Pons (tissue), 1 donor: ENCODE measurements at places on chromosomes 5 and 9.

DNA sequence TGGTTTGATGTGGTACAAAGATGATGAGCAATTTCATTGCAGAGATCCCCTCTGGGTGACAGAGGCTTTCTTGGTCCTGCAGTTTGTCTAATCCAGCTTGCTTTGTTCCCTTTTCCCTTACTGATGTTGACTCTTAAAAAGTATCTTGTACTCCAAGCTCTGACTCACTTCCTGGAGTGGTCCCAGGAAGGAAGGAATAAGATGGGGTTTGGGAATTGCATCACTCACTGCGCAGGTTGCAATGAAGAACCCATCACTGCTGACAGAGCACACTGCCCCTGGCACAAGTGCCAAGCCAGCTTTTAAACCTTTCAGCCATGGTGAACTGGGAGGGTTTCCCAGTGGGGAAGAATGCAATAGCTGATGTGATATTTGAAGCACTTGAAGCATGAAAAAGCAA lies 662.2 kb upstream of the CTNND2 start:
- DNase-seq = no peak

- DNase-seq = peak; percentile 32
Observed at GRCh38 chr5:69368458-69369339, 621 bp downstream of the AK6 start.

- DNase-seq = no peak
Observed at GRCh38 chr5:143427122-143427735, 23.7 kb upstream of the NR3C1 start.

DNA sequence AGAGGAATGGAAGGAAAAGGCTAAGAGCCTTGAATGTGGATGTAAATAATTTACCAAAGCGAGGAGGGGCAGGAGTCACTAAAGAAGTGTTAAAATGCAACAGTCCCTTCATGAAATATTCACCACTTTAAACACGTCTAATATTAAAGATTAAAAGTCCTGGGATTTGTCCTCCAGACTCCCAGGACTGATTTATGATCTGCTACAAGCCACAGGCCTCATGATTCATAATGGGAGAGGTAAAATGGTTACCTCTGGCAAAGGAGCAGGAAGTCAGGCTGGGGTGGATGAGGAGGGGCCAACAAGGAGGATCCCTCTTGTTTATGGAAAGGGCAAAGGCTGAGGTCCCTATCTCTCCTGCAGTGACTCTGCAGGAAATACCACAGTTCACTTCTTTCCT lies 292.4 kb downstream of the TRIM32 start:
- no peak for DNase-seq

DNA sequence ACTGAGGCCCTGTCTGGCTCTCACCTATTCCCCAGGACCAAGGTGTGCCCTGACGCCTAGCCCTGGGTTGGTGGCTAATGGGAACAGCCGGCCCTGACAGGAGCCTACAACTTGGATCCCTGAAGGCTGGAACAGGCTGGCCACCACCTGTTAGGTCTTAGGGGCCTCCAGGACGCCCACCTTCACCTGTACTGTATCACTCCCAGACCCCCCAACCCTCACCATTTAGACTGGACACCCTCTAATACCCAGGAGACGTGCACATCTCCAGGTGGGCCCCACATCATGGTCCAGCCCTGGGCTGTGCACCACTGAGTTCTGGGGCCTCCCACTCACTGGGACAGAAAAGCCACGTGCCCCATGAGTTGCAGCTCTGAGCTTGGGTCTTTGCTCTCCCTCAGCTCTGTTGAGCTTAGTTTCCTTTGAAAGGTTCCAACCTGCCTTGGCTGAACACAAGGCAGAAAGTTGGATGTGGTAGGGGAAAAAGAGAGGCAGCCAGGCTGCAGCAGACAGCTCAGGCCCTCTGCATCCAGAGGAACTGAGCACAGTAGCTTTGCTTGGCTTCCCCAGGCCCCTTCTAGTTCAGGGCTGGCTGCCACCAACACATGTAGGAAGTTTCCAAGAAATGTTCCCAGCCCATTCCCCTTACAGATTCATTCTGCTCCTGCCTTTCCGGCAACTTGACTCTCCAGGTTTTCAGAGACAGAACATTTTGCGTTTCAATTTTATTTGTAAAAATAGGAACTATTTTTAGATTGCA lies 116.8 kb upstream of the TBC1D2 start:
- peak; percentile 29 for DNase-seq

DNA sequence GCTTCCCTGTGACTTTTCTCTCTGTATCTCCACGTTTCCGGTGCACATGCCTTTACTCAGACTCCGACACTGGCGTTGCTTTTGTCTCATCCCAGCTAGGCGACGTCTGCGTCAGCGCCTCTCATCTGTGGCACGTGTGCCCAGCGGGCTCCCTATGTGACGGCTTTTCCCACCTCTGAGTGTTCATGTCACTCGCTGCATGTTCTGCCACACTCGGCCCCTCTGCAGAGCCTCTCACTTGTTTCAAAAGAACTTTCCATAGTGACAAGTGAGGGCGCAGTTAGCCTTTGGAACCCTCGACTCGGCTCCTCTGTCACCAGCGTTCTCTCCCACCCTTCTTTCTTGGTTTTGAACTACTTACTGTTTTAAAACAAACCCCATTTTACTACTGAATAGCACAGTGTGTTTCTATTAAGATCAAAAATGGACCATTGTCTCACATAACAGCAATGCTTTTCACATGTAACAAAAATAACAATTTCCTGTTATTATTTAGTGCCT lies 113.4 kb upstream of the CACNA1B start:
- peak; percentile 97 for DNase-seq

DNA sequence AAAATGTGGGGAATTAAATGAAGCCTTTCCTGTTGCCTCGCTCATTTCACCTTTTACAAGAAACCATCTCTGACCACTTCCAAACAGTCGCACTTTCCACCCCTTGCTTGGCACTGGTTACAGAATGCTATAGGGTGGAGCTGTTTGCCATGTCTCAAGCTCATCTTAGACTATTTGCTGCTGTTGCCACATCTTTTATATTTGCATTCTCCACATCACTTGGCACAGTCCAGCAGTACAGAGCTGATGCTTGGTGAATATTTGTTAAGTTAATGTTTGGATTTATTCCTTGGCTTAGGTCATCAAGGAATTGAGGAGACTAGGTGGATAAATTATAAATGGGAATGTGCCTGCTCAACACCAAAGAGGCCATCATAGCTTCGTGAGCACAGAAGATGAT lies 53.2 kb downstream of the GNA14 start:
- DNase-seq = no peak

GRCh38 chr5:127203818-127204217 lies 86.8 kb upstream of the MEGF10 start:
- no peak for DNase-seq

DNA sequence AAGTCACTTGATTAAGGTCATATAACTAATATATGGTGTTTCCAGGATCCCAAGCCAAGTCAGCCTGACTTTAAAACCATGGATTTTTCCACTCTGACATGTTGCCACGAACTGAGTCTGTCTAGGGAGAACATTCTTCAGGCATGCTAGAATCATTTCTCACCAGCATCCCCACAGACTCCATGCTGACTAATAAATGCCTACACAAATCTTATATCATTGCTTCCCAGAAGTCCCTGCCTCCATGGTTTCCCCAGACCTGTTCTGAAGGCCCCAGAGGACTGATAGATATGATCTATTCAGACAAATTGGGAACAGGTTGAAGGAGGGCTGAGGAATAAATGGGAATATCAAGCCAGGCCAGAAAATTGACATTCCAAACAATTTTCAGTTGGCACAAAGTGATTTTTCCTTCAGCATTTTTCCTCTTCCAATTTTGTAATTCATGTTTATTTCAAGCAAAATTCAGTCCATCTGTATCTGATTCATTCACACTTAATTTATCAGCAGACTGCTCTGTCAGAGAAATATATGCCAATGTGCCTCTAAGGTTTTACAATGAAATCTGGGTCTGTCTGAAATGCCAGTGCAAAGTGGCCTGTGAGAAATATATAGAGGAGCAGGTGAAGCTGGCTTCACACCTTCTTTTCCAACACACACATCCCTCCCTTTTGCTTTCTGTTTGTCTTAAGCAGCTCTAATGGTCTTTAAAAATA lies 413.6 kb upstream of the TNC start:
- DNase-seq = no peak

DNA sequence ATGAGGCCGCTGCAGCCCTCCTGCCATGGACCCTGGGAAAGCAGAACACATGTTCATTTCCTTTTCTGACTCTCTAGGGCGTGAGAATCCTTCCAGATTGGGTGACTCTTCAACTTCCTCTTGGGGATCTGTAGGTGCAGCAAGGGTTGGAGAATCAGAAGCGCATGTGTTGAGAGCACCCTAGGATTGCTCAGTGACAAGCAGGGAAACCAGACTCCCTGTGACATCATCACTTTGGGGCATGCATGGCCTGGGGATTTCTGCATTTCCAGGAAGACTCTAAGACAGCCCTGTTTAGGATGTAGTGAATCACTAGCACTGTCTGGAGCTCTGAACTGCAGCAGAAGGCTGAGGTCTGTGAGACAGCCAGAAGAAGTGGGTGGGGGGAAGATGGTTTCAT lies 15.1 kb upstream of the LCP2 start:
- DNase-seq = peak; percentile 54

DNA sequence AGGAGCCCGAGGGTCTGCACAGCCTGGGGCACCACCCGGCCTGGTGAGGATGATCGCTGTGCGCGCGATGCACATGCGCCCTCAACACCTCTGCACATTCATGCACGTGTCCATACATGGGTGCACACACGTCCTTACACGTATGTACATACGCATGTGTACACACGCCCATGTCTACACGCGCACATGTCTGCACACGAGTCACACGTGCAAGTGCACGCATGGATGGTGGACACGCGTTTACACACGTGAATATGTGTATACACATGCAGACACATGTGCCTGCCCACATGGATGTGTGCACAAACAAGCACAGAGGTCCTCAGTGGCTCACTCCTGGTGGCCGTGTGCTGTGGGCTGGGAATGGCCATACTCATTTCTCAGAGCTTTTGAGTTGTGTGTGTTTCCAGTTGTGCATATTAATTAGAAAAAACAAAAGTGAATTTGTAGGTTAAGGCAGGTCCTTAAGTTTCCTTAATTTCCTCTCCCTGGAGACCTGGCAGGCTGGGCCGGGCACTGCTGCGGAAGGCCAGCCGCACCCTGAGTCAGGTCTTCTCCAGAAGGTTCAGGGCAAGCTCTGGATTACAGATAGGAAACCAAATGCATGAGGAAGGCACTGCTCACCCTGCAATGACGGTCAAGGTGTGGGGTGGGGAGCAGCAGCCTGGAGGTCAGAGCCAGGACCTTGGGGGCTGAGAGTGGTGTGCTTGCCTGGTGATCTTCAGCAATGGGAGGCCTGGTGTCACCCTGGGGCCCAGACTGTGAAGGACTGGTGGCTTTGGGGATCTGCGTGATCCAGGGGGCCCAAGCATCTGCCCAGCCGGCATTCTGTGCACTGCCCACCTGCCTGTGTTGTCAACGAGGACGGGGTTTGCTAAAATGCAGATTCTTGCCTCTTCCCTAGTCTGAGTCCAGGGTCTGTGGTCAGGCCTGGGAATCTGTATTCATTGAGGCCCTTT lies 1.3 kb upstream of the RNU6ATAC start:
- DNase-seq = peak; percentile 35

DNA sequence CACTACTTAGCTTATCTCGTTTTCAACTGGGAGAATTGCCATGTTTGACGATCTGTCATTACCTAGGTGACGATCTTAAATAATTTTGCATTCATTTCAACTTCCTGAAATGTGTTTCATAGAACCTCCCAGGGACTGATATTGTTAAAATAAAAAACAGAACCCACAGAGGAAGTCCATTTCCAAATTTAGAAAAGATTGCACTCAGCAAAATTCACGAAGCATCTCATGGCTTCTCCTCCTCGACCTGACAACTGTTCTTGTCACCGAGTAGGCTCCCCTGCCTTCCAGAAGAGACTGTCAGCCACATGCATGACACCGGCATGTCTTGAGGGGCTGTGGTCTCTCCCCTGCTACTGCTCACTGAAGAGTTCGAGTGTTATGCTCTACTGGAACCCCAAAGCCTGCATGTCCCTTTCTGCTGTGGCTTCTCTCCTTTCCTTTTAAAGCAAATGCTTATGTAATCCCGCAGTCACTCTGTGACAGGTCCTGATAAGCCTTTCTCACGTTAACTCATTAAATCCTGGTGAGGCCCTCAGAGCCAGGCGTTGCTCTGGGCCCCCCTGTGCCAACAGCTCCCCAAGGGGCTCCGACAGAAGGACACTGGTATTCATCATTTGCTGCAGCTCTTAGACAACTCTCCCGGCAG lies 26.8 kb upstream of the ANKRD33B start:
- DNase-seq = no peak

DNA sequence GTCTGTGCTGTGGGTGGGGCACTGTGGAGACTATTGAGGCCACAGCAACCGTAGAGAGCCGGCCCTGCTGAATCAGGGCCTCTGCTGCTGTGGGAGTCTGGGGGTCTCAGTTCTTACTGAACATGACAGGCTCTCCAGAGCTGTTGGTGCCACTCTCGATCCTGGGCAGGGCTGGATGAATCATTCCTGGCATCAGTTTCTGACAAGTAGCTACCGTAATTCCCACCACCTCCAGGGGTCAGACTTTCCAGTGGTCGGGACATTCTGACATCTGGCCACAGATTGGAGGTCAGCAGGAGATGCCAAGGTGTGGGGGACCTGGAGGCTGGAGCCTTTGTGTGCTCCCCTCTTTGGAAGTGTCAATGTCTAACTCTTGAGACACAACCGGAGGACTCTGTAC lies 188.4 kb downstream of the IRX2 start:
- DNase-seq = no peak

- DNase-seq = no peak
Observed at GRCh38 chr5:96081276-96081858, 119.7 kb upstream of the ELL2 start.

DNA sequence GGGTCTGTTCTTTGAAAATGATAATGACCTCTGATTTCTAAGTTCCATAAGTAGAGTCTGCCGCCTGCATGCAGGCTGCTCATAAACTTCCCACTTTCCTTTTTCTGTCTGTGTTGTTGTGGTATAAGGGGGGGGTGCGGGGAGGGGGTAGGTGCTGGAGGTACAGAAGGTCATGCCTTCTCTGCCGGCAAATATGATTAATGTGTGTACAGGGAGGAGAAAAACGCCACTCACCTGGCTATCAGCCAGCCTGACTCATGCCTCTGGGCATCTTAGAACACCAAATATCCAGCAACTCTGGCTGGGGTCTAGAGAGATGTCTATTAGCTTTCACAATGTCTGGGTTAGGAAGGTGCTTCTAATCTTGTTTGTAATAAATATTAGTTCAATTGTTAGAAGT lies 128.3 kb downstream of the EFNA5 start:
- no peak for DNase-seq

GRCh38 chr9:121564504-121565260 lies 65.0 kb upstream of the GGTA1 start:
- DNase-seq = no peak

DNA sequence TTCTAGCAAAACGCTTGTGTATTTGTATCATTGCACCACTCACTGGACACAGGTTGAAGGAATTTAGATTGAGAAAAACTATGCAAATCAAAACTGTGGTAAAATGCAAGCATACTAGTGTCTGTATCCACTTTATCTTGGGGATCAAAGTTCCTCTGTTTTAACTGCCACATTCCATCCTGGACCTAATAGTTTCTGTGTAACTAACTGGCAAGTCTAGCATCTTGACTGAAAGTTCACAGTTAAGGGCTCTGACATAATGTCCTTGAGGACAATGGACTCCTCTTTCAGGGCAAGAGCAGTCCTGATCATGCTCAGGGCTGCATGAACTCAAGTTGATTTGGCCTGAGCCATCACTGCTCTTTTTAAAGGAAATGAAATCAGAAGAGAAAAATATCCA lies 30.7 kb downstream of the NFIB start:
- DNase-seq = no peak
